ENCODE measurements at places on chromosomes 2 and 18.

- DNase-seq: no peak
Measured at GRCh38 chr2:75596784-75597183, 36.0 kb upstream of the EVA1A start.

- no peak for DNase-seq
Measured at GRCh38 chr18:79309614-79310358, 85.9 kb upstream of the NFATC1 start.

- no peak for DNase-seq
Measured at GRCh38 chr2:204849892-204850291, 304.6 kb downstream of the PARD3B start.

DNA sequence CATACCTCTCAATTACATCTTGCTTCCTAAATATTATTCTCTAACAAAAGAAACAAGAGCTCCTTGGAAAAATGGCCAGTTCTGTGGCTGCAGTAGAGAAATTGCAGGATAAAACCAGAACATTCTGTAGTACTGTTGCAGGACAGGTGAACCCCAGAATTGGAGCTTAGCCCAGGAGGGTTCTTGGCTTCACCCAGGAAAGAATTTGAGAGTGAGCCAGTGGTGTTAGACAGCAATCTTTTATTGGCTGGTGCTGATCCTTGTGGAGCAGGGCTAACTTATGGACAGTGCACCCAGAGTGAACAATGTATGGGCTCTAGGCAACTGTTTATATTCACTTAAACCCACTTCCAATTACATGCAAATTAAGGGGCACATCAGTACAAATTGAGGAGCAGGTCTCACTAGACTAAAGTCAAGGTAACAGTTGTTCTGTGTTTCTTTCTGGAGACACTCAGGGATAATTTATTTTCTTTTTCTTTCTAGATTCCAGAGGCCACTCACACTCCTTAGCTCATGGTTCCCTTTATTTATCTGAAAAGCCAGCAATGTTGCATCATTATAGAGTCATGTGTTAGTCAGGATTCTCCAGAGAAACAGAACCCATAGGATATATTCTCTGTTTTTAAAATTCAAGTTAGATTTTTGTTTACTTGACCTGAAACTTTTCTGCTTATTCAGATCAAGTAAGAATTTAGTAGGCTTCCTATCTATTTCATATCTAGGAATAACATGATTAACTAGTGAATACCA, 348.1 kb downstream of the CCDC85A start:
- no peak for DNase-seq

DNA sequence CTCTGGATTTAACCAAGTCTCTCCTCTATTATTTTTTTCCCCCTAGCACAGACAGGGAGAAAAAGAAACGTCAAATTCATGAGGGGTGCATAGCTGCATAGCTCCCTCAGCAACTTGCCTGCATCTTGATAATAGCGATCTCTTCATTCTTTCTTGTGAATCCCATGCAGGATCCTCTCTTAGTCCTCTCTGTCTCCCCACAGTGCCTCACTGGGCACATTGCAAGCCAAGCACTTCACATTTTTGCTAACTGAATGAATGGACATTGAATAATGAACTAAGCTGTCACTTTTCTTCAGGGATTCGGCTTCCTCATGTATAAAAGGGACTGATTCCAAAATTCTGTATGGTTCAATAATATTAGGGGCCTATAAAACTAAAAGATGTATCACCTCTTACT, 2.9 kb upstream of the EPB41L3 start:
- DNase-seq: no peak

DNA sequence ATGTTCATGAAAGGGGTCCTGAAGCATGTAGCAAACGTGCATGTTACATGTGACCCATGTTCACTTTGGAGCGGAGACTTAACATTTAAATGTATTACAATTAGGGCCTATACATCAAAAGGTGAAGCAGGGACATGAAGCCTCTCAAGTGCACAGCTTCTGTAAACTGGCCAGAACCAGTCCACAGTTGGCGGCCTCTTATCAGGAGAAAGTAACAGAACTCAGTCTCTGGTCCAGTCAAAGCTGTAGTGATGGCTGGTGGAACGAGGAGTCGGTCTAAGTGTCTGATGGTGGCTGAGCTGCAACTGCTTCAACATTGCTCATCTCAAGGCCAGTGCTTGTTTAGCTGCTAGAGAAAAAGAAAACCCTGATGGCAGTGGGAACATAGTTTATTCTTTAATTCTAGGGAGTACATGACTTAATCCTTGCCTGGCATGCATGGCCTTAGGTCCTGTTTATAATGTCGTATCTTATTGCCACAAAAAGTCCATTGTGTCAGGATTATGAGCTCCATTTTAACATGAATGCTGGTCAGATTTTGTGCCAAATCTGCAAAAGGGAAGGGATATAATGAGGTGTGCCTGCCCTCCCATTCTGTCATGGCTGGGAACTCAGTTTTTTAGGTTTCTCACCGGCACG, 22.2 kb upstream of the YES1 start:
- no peak for DNase-seq

GRCh38 chr2:120764991-120765677, 29.5 kb downstream of the GLI2 start:
- DNase-seq: no peak

GRCh38 chr2:212254339-212254738, 284.3 kb downstream of the ERBB4 start:
- no peak for DNase-seq

DNA sequence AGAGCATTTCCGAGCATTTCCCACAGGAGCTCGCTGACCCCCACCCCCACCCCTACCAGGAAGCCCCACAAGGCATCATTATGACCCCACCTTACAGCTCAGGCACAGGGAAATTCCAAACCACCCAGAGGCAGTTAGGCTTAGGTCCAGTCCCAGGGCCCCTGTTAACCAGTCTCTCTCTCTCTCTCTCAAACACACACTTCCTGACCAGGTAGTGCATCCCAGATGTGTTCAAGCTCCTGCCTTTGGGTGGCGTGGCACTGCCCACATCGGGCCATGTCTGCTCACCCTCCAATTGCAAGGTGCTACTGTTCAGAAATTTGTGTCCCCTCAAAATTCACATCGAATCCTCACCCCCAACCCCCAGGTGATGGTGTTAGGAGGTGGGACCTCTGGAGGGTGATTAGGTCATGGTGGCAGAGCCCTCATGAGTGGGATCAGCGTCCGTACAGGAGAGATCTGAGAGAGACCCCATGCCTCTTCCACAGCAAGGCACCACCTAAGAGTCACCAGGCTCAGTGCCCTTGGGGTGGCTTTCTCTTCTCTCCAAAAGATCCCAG, 8.8 kb downstream of the COPS9 start:
- no peak for DNase-seq

Data from activated naive CD4-positive, alpha-beta T cell (primary cell).